Esophagus squamous epithelium (tissue), 5 donors: ENCODE measurements at places on chromosomes 5 and 9.

- no peak for DNase-seq
These were observed 598 bp downstream of the RGP1 start for GRCh38 chr9:35749515-35750255.

DNA sequence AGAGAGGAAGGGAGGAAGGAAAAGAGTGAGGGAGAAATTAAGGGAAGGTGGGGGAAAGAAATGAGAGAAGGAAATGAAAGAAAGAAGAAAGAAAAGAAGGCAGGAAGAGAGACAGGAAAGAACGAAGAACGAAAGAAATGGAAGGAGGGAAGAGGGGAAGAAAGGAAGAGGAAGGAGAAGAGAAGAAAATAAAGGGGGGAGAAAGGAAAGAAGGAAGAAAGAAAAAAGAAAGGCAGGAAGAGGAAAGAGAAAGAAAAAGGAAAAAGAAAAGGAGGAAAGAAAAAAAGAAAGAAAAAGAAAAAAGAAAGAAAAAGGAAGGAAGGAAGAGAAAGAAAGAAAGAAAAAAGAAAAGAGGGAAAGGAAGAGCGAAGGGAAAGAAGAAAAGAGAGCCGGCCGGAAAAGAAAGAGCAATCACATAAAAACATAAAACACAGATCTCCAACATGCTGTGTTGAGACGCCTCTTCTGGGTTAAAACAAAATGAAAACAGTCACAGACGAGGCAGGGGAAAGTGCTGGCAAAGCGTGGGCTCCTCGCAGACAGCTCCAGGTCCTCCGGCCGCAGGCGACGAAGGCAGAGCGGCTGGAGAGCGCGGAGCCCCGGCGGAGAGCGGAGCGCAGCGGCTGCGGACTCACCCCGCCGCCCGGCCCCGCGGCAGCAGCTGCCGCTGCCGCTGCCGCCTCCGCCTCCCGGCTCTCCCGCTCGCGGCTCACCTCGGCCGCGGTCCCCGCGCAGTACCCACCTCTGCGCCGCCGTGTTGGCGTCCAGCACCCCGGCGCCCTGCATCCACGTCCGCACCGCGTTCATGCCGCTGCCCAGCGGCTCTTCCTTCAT, 896 bp downstream of the EBF1 start:
- DNase-seq = no peak

- no peak for DNase-seq
These were observed 6.1 kb downstream of the ST6GALNAC4 start for GRCh38 chr9:127910613-127911205.

GRCh38 chr5:170387775-170388639, 1.2 kb downstream of the KCNMB1 start:
- no peak for DNase-seq

GRCh38 chr5:172952034-172952511, 7.2 kb upstream of the RPL26L1 start:
- no peak for DNase-seq

- DNase-seq = no peak
These were observed 5.2 kb downstream of the PPP2R2B start for GRCh38 chr5:146873186-146873917.

GRCh38 chr5:169507051-169507450, 76.5 kb upstream of the SPDL1 start:
- DNase-seq = no peak

- DNase-seq = no peak
These were observed 346.8 kb upstream of the FAM174A start for GRCh38 chr5:100188339-100188738.

- DNase-seq = no peak
These were observed 10.0 kb downstream of the BARHL1 start for GRCh38 chr9:132592451-132592850.

DNA sequence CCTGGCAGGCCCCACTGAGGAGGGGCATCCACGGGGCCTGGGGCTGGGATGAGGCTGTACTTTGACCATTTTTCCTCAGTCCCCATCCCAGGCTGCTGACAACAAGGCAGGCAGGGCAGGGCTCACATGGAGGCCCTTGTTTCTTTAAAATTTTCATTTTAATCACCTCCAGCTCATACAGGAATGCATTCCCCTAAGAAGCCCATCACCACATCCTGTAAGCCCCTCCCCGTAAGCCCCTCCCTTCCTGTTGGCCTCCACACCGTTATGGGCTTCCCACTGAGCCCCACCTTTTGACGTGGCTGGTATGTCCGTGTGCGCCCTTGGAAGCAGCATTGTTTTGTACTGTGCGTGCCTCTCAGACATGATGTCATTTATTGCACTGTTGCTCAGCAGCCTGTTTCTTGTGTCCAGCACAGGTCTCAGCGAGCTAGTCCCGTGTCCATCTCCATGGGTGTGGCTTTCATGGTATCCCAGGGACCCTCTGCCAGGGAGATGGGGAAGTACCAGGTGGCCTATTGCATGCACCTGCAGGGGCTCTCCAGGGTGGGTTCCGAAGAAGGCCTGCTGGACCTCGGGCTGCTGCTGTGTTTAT, 22.4 kb downstream of the PHF2 start:
- DNase-seq = no peak
